ENCODE measurements at places on chromosomes 7 and 10. TPM values are rescaled to one million over a fixed set of nuclear protein-coding genes. Genes with fewer than 3 reads are reported as not detected.

OLAH gene
- total RNA-seq = not detected

DNA sequence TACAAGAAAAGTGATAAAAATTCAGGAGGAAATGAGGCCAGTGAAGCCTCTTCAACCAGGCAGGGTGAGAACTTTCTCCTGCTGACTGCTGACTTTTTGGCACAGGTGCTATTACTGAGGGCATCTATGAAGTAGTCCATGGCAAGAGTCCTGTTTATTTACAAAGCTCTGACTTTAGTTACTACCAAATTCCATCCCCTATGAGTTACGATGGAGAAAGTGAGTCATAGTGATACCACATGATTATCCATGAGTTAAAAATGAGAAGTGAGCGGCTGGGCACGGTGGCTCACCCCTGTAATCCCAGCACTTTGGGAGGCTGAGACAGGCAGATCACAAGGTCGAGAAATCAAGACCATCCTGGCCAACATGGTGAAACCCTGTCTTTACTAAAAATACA is 19.9 kb downstream of the CCDC3 start:
- DNase-seq = no peak

- peak; percentile 43 for DNase-seq
Measured at GRCh38 chr7:1990001-1990670, 242.6 kb downstream of the MAD1L1 start.

DNA sequence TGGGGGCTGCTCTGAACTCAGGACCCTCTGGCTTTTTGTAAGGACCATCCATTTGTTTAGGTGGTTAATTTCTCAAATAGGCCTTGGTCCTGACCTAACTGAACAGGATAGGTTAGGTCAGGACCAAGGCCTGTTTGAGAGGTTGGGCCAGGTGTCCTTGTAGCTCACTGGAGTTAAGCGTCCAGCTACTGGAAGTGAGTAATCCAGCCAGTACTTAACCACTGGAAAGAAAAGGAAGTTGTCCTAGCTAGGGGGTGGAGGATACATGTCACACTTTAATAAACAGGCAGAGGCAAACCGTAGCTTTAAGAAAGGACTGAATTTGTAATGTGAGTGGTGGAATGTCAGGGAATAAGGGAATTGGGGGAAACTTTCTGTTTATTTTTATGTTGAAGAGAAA is 96.0 kb downstream of the GPR85 start:
- DNase-seq = no peak

DNA sequence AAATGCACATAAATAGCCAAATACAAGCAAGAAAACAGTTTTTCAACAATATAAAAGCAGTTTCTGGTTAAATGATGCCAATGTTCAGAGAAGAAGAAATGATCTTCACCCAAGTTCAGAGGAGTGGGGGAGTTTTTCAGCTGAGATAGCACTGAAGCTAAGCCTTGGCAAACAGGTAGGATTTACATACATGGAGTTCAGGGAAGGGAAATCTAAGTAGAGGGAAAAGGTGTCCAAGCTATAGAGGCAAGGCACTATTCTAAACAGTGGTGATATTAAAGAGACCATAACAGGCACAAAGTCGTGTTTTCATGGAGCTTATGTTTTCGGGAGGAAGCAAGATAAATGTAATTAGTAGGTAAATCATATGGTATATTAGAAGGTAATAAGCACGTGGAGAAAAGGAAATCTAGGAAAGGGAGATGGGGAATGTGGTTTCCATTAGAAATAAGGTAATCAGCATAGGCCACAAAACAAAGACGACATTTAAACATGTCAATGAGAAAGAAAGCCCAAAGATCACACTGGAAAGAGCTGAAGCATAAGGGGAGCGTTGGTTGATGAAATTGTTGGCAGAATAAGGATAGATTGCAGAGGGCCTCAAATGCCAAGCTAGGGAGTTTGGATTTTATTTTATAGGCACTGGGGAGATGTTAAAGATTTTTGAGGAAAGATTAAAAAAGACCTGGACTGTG is 704.3 kb downstream of the MAGI2 start:
- DNase-seq = no peak

SLIT1 gene
- total RNA-seq = 0.08 TPM

DNA sequence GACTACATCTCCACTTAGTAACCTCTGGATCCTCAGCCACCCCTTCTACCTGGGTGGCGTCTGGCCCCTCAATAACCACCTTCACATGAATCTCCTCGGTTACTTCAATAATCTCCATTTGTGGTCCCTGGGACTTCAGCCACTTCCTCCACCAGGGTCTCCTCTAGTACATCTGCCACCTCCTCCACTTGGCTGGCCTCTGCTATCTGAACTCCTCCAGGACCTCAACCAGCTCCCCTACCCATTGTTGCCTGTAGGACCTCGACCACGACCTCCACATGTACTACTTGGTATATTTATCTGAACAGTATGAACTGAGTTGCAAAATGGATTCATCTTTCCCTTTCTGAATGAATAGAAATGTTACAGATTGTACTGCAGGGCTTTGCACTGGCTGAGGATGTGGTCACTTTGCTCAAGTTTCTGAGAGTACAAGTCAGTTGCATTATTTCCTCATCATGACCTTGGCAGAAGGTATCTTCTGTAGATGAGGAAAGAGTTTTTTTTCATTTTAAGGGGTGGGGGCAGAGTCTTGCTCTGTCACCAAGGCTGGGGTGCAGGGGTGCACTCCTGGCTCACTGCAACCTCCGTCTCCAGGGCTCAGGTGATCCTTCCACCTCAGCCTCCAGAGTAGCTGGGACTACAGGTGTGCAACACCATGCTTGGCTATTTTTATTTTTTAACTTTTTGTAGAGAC is 36.0 kb downstream of the MAT1A start:
- DNase-seq = no peak
